RWPE1 (cell line): ENCODE measurements at places on chromosomes 7 and 10.
A peak's percentile ranks its signal among the peaks of the same experiment; 100 is the strongest.

GRCh38 chr7:111400088-111400487, 162.2 kb downstream of the IMMP2L start:
- DNase-seq: no peak

DNA sequence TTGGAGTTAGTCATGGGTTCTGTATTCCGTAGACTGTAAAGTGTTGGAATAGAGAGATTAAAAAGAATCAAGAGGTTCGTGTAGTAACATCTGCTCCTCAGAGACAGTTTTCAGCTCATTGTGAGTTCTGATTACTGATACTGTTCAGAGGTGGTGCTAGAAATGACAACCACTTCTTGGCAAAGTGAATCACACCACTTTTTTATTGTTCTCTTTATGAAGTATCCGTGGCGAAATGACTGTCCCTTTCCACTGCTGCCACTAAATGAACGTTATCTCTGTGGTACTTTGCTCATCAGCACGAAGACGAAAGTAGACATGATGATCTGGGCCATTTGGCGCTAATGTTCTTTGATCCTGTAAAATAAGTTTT, 860 bp downstream of the RPP30 start:
- DNase-seq: no peak

- DNase-seq: no peak
These were observed 56.5 kb downstream of the COL13A1 start for GRCh38 chr10:69858201-69858600.

DNA sequence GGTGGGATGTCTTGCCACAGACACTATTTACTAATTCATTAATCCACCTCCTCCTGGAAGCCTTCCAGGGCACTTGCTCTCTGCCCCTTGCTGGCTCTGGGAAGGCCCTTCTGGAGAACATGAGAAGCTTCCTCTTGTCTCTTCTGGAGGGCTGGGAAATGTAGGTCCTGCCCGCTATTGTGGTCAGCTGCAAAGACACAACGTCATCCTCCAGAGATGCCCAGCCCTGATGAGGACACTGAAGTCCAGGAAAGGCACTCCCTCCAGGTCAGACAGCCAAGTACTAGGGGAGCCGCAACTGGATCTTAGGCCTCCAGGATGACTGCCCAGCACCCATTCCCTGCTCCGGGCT, 9.6 kb upstream of the TACR2 start:
- DNase-seq: no peak

- no peak for DNase-seq
These were observed 297.6 kb downstream of the ARHGAP12 start for GRCh38 chr10:31630861-31631567.

DNA sequence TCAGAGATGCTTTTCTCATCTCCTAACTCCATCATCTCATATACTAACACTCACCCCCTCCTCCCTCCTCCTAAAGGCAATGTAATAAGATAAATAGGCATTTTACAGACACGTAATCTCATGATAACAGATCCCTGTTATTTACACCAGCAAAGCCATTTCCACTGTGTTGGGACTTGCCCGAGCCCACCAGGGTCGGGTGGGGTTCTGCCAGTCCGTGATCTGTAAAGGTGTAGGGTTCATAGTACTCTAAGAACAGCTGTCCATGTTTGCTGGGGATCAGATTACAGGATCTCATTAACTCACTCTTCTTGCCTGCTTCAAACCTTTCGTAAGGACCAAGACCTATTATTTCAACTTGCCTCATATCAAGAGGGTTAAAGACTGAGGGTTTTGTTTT, 172.4 kb downstream of the FZD1 start:
- DNase-seq: no peak

- DNase-seq: no peak
These were observed 34.8 kb downstream of the KLF6 start for GRCh38 chr10:3750006-3750816.

DNA sequence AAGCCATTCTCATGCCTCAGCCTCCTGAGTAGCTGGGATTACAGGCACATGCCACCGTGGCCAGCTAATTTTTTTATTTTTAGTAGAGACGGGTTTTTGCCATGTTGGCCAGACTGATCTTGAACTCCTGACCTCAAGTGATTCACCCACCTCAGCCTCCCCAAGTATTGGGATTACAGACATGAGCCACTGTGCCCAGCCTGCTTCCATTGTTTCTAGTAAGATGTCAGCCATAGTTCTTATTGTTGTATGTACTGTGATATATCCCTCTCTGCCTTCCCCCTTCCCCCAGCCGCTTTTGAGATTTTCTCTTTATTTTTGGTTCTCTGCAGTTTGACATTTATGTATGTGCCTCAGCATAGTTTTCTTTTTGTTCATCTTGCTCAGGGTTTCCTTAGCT, 87.9 kb upstream of the KLF14 start:
- no peak for DNase-seq

- no peak for DNase-seq
These were observed 155.5 kb downstream of the ZNF248 start for GRCh38 chr10:37701781-37702493.

DNA sequence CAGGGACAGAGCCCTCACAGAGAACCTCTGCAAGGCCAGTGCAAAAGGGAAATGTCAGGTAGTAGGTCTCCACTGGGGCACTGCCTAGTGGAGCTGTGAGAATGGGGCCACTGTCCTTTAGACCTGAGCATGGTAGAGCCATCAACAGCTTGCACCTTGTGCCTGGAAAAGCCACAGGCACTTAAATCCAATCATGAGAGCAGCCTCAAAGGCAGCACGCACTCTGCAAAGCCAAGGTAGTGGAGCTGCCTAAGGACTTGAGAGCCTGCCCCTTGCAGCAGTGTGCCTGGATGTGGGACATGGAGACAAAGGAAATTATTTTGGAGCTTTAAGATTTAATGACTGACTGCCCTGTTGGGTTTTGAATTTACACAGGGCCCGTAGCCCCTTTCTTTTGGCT, 918.5 kb upstream of the POT1 start:
- no peak for DNase-seq

DNA sequence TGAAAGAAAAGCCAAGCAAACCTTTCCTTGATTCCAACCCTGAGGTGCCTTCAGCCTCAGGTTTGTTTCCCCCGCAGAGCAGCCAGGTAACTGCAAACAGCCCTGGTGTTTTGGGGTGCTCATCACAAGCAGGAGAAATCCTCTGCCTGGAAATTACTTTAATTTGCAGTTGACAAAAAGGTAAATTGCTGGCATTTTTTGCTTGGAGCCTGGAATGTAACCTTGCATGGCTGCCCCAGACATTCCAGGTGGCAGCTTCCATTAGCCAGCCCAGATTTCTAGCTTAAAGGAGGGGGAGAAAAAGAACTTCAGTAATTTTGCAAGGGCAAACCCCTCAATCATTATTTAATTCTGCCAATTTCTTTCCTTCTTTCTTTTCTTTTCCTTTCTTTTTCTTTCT, 194.4 kb downstream of the MYOF start:
- DNase-seq: no peak

DNA sequence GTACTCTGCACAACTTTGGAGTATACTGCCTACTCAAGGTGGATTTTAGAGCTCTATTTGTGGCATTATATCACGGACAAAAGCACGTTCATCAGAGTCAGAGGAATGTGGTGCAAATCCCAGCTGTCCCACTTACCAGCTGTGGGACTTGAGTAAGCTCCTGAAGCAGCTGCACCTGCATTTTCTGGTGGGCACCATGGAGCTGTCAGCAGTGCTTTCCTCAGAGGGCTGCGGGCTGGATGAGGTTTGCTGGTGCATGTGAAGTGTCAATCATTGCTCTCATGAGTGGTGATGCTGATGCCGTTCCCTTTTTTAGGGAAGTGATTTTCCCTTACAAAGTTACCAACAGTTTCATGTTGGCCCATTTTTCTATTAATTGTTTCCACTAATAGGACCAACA, 53.4 kb downstream of the EGFR start:
- DNase-seq: no peak

- DNase-seq: no peak
These were observed 31.5 kb downstream of the PDSS1 start for GRCh38 chr10:26728957-26729356.

- DNase-seq: peak; percentile 13
These were observed 12.1 kb upstream of the TRUB1 start for GRCh38 chr10:114925587-114926586.

GRCh38 chr7:5699467-5700384, 81.7 kb downstream of the RNF216 start:
- no peak for DNase-seq

- DNase-seq: no peak
These were observed 54.1 kb upstream of the OPN4 start for GRCh38 chr10:86600296-86600695.

- DNase-seq: peak; percentile 64
These were observed 5.6 kb upstream of the MEST start for GRCh38 chr7:130486114-130486953.

DNA sequence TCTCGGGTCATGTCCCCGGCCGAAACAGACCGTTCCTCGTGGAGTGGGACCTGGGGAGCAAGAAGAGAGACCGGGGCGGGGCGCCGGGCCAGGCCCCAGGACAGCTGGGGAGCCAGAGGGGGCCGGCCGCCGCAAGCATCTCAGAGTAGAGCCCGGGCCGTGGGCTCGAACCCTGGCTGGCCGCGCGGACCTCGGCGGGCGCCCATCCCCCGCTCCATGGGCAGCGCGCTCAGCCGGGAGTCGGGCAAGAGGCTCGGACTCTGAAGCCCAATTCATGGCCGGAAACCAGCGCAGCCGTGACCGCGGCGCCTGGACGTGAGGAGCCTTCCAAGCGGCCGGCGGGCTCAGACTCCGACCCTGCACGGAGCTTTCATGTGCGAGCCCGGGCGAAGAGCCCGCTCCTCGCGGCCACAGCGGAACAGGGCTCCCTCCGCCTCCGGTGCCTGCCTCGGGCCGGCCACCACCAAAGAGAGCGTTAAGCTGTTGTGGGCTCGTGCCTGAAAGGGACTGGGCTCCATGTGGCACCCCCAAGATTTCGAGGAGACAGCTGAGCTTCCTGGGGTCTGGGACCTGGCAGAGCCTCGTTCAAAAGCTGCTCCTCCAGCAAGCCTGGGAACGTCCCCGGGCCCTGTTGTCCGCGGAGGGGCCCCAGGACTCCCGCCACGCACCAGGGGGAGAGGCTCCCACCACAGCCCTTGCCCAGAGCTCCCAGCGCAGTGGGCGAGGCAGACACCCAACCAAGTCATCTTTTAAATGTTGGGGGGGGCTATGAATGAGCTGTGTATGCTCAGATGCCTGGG, 757 bp upstream of the GRID1 start:
- no peak for DNase-seq
